ENCODE measurements at places on chromosomes 6 and 20.
A peak's percentile ranks its signal among the peaks of the same experiment; 100 is the strongest.

DNA sequence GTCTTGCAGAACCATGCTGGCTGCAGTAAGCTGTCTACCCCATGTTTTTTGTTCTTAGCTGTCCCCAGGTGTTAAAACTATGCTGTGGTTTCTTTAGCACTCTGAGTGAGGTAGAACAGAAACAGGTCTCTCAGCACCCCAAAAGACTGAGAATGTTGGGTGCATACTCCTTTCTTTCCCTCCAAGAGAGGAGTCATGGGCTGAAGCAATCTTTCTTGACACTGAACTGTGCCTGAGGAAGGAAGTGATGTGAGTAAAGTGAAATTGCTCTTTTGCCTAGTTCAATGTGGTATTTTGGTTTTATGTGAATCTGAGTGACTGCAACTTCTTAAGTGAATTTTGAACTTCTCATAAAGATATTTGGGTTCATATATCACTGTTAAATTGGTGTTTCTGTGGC, 138.0 kb upstream of the MCHR2 start:
- DNase-seq = no peak

- no peak for DNase-seq
Observed at GRCh38 chr20:63744574-63745423, 5.2 kb downstream of the SLC2A4RG start.

GRCh38 chr6:40874495-40874894, 164.5 kb downstream of the UNC5CL start:
- DNase-seq = peak; percentile 84

- DNase-seq = no peak
Observed at GRCh38 chr20:36804425-36804824, 30.9 kb upstream of the DSN1 start.

DNA sequence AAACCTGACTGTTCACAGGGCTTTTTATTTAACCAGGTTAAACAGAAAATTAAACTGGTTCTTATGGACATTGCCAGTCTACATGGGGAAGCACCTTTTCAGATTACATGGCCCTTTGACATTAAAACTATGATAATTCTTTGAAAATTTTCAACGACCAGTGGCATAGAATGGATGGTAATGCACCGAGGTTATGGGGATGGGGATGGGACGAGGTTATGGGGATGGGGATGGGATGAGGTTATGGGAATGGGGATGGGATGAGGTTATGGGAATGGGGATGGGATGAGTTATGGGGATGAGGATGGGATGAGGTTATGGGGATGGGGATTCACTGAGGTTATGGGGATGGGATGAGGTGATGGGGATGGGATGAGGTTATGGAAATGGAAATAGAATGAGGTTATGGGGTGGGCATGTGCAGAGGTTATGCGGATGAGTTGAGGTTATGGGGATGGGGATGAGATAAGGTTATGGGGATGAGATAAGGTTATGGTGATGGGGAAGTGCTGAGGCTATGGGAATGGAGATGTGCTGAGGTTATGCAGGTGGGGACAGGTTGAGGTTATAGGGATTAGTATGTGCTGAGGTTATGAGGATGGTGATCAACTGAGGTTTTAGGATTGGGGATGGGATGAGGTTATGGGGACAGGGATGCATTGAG, 541.9 kb downstream of the CDH26 start:
- DNase-seq = no peak

DNA sequence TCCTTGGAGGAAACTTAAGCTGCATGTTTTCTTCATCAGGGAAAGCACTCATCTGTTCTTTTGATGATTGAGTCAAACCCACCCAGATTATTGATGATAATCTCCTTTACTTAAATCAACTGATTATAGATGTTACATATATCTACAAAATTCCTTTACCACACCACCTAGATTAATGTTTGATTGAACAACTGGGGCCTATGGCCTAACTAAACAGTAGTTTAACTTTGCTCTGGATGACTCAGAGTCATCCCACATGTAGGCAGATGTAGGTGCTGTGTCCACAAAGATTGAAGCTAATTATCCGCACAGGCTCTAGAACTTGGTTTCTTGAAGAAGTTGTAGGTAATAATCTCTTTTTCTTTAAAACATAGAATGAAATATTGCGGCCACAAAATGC, 42.2 kb downstream of the PKIB start:
- no peak for DNase-seq

DNA sequence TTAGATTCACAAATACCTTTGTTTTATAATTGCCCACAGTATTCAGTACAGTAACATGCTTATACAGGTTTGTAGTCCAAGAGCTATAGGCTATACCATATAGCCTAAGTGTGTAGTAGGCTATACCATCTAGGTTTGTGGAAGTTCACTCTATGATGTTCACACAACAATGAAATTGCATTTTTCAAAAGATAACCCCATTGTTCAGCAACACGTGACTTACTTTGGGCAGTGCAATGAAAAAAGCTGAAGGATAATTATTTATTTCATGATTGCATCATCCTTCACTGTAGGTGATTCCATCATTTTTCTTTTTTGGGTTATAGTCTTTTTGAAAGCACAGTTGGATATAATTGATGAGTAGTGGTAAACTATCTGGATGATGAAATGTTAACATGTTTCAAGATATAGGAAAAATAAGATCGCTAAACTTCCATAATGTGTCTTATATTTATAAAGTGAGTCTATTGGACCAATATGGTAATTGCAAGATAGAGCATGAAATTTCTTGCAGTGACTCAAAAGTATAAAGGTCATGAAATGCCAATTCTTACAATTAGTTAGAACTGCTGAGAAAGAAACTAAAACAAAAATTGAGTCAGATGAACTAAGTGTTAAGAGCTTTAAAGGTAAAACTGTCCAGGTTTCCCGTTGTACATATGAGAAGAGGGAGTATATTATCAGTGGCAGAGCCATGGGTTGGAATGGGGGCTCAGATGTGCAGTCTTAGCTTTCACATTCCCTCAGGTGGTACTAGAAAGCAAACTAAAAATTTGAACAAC, 164.4 kb downstream of the ZFAND3 start:
- no peak for DNase-seq

- DNase-seq = no peak
Observed at GRCh38 chr20:63054681-63055240, 48.0 kb upstream of the BHLHE23 start.

GRCh38 chr6:136113736-136114173, 136.4 kb downstream of the MTFR2 start:
- peak; percentile 75 for DNase-seq

DNA sequence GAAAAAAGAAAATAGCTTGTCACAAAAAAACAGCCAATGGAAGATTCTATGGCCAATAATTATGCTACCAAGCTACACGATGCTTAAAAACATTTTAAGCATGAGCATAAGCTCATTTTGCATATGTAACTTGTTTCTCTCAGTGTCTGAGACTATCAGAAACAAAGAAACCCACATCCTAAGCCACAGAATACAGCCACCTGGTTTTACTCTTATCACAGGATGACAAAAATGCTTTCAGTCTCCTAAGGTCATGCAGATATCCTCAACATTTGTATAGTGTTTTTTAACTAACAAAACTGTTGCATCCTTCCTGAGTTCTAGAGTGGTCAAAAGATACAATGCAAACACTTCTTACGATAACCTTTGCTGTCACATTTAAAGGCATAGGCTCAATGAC, 172.1 kb upstream of the RUNX2 start:
- no peak for DNase-seq

- DNase-seq = no peak
Observed at GRCh38 chr20:46717818-46718541, 8.5 kb downstream of the SLC2A10 start.

DNA sequence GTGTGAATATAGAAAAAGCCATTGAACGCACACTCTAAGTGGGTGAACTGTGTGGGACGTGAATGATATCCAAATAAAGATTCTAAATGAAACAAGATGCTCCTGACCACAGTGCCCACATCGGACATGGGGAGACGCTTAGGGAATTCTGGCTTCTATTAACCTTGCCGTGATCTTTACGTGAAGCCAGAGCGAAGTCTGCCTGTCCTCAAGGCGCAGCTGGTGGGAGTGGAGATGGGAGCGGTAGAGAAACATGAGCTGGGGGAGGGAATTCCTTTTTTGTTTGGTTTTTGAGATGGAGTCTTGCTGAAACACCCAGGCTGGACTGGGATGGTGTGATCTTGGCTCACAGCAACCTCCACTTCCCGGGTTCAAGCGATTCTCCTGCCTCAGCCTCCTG, 46.0 kb downstream of the VSTM2L start:
- no peak for DNase-seq

GRCh38 chr20:51695574-51696303, 72.5 kb downstream of the ATP9A start:
- DNase-seq = peak; percentile 25

GRCh38 chr6:108115598-108116058, 41.1 kb upstream of the OSTM1 start:
- peak; percentile 61 for DNase-seq

GRCh38 chr6:53746442-53747103, 48.2 kb upstream of the LRRC1 start:
- DNase-seq = no peak

- no peak for DNase-seq
Observed at GRCh38 chr20:46543959-46544358, 6.5 kb downstream of the OCSTAMP start.

GRCh38 chr6:26044140-26045064, 42.8 kb upstream of the HFE start:
- no peak for DNase-seq

DNA sequence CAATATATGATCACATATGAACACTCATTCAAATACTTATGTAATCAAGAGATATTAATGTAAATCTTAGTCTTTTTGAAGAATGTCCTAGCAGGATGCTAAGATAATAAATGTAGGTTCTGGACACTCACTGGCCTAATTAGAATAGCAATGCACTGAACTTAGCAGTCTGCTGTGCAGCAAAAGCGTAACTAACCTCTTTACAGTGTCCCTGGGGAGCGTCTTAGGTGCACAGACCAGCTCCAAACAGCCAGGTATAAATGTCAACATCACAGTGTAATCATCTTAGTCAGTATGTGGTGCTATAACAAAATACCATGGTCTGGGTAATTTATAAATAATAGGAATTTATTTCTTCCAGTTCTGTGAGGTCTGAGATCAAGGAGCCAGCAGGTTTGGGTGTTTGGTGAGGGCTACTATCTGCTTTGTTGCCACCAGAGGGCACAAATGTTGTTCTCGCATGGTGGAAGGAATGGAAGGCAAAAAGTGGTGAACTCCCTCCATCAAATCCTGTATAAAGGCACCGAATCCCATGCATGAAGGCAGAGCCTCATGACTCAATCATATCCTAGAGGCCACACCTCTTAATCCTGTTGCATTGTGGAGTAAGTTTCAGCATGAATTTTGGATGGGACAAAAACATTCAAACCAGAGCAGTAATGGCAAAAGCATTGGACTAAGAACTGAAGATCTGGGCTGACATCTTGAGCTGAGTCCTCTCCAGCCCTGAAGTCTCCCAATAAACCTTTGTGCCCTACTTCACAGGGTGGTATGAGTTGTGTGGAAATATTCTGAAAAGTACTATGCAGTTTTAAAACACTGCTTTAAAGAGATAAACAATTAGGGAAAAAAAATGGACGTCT, 41.8 kb upstream of the FOXO3 start:
- DNase-seq = no peak

GRCh38 chr6:14425805-14426204, 308.2 kb downstream of the CD83 start:
- no peak for DNase-seq

DNA sequence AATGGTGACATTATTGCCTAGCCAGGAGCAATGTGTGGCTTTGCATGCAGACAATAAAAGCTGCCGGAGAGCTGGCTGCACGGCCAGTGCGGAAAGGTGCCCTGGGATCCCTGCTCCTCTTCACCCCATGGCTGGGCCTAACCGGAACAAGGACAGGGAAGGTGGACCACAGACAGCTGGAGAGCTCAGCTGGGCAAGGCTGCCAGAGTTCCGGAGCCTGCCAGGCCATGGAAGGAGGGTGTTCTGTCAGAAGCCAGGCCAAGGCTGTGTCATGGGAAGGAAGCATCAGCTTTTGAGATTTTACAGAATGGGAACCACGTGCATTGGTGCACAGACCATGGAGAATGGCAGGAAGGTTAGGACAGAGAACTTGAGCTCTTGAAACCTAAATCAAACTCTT, 25.0 kb downstream of the MAP1LC3A start:
- DNase-seq = no peak

DNA sequence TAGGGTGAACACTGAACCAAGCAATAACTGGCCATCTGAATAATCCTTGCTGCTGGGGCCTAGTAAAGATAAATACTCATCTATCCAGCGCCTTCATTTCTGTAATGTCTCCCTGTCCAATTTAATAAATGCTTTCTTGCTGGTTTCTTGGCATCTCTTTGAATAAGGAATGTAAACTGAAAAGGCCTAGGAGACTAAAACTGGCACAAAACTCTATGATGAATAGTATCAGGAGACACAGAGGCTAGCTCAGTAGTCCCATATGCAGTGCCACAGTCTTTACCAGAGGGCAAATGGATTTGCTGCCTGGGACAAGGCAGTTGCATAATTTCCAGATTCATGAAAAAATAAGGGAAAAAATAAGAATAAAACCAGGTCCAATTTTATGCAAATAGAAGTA, 324.4 kb downstream of the CENPW start:
- DNase-seq = no peak

- DNase-seq = no peak
Observed at GRCh38 chr6:104983296-104983695, 26.4 kb downstream of the LIN28B start.

DNA sequence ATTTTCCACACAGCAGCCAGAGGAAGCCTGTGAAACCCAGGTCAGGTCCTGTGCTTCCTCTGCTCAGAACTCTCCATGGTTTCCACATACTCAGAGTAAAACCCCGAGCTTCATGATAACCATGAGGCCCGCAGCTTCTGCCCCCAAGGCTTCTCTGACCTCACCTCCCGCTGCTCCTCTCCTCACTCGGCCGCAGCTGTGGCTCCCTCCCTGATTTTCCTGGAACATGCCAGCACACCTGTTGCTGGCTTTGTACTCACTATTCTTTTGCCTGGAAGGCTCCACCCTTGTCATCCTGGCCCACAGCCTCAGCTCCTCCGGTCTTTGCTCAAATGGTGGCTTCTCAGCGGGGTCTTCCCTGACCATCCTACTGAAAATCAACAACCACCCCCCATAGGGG, 341.7 kb downstream of the PREX1 start:
- DNase-seq = no peak

GRCh38 chr6:167211881-167212712, 54.3 kb upstream of the GPR31 start:
- DNase-seq = no peak

- no peak for DNase-seq
Observed at GRCh38 chr6:152458648-152459644, 178.2 kb downstream of the SYNE1 start.

GRCh38 chr6:5457041-5457440, 195.7 kb downstream of the FARS2 start:
- DNase-seq = no peak

All from WERI-Rb-1 (cell line).